Frontal cortex (tissue), 4 donors: ENCODE measurements at places on chromosomes 1 and 21. TPM values are rescaled to one million over a fixed set of nuclear protein-coding genes. Genes with fewer than 3 reads are reported as not detected.

- no peak for DNase-seq
Observed at GRCh38 chr1:47611992-47612391, 174.1 kb downstream of the FOXD2 start.

DNA sequence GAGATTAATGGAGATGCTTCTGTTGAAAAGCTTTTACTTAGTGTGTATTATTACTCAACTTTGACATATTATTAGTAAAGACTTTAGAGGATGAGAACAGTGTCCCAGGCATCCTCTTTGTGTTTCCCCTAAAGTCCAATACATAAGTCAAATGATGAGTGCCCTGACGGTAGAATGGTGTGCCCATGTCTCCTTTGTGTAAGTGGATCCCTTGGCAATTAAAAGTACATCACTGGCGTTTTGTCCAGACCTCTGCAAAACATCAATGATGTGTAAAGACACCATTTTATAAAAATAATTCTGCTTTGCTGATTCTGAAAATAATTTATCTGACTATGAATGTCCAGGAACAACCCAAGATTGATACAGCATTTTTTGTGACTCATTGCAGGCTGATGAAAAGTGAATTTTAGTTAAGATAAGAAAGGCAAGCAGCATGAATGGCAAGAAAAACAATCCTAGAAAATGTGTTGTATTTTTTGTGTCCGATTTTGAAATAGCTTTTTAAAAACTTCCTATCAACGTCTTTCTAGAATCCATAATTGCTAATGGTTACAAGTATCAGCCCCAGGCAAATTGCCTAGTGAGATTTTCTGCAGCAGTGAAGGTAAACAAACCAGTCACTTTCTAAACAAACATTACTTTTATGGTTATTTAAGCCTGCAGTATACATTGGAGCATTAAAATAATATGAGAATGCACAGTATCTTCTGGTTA is 251.5 kb downstream of the PTPRC start:
- no peak for DNase-seq

GRCh38 chr1:27831568-27832410 is 1.2 kb downstream of the PPP1R8 start:
- DNase-seq, result no peak

DNA sequence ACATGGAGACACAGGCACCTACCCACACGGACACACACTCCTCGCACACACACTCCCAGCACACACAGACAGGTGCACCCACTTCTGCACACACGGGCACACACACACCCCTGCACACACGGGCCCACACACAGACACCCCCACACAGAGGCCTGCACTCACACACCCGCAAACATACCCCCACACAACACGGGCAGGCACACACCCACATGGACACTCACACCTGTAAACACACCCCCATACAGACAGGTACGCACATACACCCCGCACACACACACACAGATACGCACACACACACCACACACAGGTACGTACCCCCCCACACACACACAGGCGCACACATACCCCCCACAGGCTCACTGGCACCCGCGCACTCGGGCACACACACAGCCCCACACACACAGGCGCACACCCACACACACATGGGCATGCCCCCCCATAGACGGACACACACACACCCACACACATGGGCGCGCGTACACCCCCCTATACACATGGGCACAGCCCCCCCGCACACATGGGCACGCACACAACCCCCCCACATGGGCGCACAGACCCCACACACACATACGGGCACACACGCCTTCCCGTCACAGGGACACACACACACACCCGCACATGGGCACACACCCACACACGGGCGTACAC is 6.1 kb downstream of the ATAD3A start:
- no peak for DNase-seq

Gene ARHGEF16
- not detected for total RNA-seq
